ENCODE measurements at places on chromosomes 4 and X.

DNA sequence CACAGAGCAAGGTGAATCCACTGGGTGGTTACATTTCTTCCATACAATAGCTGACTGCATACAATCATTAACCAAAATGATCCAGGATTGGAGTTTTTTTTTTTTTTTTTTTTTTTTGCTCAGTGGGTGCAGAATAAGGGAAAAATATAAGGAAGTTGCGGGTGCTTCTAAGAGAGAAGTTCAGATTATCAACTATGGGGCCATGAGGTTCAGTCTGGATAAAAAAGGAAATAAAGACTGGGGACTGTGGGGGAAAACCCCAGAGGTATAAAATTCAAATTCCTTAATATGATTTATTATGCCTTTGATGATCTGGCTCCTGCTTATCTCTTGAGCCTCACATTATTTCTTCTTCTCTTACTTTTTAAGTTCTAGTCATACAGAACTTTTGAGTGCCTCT is 5.9 kb upstream of the EIF1AX start:
- no peak for DNase-seq

- DNase-seq: no peak
These were observed 587 bp downstream of the TACC3 start for GRCh38 chr4:1721666-1722550.

DNA sequence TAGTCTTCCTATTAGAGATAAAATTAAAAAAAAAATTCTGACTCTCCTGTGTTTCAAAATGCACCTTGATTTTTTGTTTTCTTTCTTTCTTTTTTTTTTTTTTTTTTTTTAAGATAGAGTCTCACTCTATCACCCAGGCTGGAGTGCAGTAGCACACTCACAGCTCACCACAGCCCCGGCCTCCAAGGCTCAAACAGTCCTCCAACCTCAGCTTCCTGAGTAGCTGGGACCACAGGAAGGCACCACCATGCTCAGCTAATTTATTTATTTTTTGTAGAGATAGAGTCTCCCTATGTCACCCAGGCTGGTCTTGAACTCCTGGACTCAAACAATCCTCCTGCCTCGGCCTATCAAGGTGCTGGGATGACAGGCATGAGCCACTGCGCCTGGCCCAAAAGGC is 41.1 kb upstream of the TMEM184C start:
- no peak for DNase-seq

DNA sequence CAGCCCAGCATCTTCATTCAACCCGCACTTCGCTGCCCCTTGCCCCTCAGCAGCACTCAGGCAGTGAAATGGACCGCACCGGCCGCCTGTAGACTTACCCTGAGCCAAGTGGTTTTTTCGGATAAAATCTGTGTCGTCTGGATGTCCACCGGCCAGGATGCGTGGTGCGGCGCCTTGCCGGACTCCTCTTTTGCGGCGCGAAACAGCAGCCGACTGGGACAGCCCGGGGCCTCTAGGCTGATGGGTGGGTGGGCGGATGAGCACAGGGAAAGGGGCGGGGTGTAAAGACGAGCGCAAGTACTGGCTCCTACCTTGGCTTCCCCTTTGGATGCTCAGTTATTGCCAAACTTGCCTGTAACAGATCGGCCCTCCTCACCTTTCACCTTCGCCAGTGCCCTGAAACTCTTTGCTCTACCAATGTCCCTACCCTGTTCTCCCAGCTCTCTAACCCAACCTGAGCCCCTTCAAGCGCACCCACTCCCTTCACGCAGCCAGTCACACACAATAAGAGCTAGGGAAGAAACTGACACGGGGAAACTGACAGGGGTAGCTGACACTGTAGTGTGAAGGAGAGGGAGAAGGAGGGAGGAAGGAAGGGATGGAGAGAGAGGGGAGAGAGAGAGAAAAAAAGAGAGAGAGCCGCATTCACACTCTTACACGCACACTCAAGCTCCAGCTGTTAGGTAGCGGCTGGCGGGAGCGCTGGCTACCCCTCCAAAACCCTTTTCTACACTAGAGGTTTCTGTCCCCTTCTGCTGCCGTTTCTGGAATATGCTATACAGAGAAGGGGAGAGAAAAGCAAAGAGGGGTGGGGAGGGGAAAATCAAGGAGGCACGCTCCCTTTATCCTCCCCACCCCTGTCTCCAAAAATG is 559 bp downstream of the TRPC5 start:
- no peak for DNase-seq

DNA sequence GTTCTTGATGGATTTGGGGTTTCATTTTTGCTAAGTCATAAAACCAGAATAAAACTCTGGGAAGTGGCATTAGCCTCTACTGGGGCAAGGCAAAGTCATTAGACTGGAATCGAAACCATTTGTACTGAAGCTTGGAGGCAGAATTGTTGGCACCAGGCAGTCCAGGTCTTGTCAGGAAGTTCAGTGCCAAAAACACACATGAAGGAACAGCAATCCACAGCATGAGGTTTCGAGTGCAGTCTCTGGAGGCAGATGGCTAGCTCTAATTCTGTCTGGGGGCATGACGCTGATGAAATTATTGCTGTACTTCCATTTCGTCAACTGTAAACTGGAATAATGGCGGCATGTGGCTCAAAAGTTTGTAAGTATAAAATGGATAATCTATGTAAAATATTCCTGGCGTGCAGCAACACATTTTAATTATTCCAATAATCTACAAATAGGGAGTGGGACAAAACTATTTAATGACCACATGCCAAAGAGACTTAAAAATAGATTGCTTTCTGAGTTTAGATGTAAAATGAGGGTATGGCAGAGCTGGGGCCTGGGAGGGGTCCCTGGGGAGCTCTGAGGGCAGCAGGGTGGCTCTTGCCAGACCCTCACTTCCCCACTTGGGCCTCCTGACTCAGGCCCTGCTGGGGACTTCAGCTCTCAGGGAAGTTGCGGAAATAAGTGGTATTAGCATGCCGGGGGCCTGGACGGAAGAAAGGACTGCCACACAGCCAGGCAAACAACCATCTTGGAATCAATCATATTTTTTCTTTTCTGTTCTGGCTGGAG is 18.8 kb upstream of the CENPU start:
- DNase-seq: no peak

GRCh38 chrX:100328351-100328750 is 81.7 kb downstream of the PCDH19 start:
- no peak for DNase-seq

DNA sequence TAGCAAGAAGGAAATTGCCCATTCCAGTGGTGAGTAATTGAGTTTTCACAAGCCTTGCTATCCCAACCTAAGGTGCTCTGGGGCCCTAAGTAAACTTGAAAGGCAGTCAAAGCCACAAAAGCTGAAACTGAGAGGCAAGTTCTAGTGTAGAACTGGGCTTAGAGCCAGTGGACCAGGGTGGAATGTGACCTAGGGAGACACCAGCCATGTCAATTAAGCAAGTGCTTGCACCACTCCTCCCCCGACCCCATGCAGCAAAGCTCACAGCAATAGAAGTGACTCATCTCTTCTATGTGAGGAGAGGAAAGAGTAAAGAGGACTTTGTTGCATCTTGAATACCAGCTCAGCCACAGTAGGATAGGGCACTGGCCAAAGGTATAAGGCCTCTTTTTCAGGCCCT is 486.1 kb upstream of the POU3F4 start:
- DNase-seq: no peak

- no peak for DNase-seq
These were observed 30.1 kb upstream of the IQCM start for GRCh38 chr4:149845743-149846142.

GRCh38 chr4:3010998-3011397 is 47.6 kb downstream of the GRK4 start:
- DNase-seq: no peak

- DNase-seq: no peak
These were observed 112.9 kb downstream of the ARHGAP10 start for GRCh38 chr4:147844781-147845180.

DNA sequence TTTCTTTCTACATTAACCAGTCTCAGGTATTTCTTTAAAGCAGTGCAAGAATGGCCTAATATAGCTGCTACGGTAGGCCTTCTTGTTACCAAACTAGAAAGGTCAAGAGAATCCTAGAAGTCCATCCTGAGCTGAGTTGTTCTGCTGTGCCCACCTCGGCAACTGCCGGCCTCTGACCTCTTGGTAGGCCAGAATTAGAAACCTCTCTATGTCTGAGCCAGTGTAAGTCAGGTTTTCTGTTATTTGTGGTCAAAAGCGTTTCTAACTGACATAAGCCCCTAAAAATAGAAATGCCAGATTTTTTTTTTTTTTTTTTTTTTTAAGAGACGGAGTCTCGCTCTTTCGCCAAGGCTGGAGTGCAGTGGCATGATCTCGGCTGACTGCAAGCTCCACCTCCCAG is 43.1 kb downstream of the SOWAHB start:
- DNase-seq: no peak

GRCh38 chr4:48329976-48330375 is 11.4 kb upstream of the SLAIN2 start:
- no peak for DNase-seq

GRCh38 chr4:174314770-174315169 is 31.1 kb downstream of the CEP44 start:
- no peak for DNase-seq

GRCh38 chr4:105911426-105911825 is 16.2 kb downstream of the NPNT start:
- DNase-seq: no peak

DNA sequence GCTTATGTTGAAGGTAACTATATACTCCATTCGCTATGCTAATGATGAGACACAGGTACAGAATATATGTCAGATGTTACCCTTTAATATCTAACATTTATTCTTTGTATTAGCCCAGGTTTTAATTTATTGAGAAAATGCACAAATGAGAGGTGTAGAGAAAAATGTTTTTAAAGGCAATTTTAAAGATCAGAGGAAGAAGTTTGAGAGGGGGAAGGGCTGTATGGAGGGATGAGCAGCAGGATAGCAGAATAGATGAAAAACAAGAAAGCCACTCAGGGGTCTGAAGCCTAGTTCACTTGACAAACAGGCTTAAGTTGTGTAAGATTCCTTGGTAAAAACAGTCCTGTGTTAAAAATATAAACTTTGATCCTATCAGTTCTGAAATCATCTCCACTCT is 3.7 kb downstream of the MAB21L2 start:
- DNase-seq: no peak

DNA sequence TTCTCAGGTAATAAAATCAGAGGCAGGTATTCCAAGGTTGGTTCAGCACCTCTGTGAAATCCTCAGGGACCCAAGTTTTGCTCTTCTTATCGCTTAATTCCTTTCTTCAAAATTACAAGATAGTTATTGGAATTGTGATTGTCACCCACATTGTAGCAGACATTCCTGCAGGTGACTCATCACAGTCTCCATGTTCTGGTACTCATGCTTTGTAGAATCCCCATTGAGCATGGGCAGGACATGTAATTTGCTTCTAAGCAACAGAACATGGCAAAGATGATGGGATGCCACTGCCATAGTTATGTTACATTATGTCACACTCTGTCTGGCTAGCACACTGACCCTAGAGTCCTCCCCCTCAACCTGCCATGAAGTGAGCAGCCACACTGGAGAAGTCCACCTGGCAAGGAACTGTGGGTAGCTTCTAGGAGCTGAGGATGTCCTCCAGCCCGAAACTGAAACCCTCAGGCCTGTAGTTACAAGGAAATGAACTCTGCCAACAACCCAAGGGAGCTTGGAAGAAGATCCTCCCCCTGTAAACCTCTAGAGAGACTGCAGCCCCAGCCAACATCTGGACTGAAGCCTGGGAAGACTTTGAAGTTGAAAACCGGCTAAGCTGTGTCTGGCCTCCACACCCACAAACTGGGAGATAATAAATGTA is 58.3 kb upstream of the GUCY1A1 start:
- DNase-seq: no peak

DNA sequence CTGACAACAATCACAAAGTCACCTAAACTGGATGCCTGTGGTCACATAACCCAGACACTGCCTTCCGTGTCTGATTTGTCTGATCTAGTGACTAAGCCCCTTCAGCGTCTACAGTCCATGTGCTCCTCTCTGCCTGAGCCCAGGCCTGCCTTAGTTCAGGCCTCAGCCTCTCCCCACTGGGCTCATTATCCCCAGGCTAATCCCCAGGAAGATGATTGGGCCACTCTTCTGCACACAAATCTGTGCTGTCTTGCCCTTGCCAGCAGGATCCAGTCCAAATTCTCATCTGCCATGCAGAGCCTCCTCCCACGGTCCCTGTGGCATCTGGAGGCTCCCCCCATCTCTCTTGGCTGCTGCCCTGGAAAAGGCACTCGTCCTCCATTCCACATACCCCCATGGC is 96.5 kb downstream of the SLC2A9 start:
- DNase-seq: no peak

- no peak for DNase-seq
These were observed 38.0 kb upstream of the PDK3 start for GRCh38 chrX:24426921-24427746.

DNA sequence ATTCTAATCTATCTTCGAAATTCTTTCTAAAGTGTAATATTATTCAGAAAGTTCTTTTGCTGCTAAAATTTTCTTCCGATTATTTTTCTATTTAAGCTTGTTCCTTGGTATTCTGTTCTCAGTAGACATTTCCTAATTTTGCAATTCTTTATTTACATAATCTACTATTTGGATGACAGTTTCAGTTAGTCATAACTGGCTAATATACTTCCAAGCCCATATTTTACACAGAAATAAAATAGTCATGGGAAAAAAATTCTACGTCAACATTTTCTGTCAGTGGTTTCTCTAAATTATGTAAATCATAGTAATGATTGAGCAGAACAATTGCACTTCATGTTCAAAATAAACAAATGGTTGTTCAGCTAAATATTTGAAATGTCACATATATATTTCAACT is 178.0 kb upstream of the ANKRD50 start:
- no peak for DNase-seq

DNA sequence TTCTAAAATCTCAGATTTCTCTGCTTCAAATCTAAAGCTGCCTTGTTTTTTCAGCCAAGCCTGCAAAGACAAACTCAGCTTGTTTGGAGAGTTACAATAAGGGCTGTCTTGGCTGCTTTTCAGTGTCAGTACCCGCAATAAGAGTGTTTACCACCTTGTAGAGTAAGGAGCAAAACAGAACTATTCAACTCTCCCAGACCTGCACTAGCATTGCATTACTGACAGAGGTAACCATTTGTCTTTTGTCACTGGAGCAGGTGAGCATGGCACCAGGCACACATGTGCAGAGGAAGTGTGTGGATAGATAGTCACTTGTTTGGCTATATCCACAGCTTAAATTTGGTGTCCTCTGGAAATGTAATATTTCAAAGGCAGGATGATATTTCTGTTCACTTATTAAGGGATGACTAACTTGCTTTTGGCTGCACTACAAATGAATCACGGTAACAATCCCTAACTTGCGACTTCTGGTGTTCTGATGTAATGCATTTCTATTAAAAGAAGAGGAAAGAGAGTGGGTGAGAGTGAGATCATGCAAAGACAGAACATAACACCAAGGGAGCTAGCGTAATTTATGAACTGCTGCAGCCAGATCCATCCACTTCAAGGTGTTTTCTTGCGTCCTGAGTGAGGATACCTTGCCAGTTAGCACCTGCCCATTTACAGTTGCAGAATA is 38.6 kb downstream of the PTCHD1 start:
- no peak for DNase-seq

- no peak for DNase-seq
These were observed 48.9 kb upstream of the MTNR1A start for GRCh38 chr4:186604124-186604807.

GRCh38 chr4:123788577-123788976 is 392.0 kb downstream of the SPRY1 start:
- DNase-seq: no peak

- DNase-seq: no peak
These were observed 68.2 kb downstream of the ATP11C start for GRCh38 chrX:139864640-139865039.

Measured in GM19239 (cell line).